Colonic mucosa (tissue), 4 donors: ENCODE measurements at places on chromosomes 6 and 20.

GRCh38 chr6:56430629-56431600 lies 183.5 kb upstream of the COL21A1 start:
- DNase-seq, result no peak
- no peaks in the 10 kb centered on the region for H3K27me3 ChIP-seq
- no peak overlapping the region for H3K4me3 ChIP-seq
- no peaks in the 10 kb centered on the region for H3K36me3 ChIP-seq
- no peaks in the 10 kb centered on the region for H3K4me1 ChIP-seq

DNA sequence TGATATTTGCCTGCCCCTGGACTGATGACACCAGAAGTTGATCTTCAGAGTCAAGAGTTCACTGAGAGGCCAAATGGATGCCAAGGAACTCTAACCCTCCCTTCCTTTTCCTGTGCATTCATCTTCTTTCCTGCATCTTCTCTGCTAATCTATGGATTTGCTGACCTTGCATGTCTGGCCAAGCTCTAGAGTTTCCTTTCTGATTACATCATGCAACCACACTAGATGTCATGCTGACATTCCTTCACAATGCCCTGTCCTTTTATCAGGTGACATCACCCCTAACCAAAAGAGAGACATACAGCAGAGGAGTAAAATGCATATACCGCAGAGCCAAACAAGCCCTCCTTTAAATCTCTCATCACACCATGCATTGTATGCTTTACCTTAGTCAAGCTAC lies 487.6 kb downstream of the TFAP2A start:
- H3K4me1 ChIP-seq, result no peaks in the 10 kb centered on the region
- DNase-seq, result no peak
- H3K4me3 ChIP-seq, result no peak overlapping the region
- H3K27me3 ChIP-seq, result no peaks in the 10 kb centered on the region
- no peaks in the 10 kb centered on the region for H3K36me3 ChIP-seq

DNA sequence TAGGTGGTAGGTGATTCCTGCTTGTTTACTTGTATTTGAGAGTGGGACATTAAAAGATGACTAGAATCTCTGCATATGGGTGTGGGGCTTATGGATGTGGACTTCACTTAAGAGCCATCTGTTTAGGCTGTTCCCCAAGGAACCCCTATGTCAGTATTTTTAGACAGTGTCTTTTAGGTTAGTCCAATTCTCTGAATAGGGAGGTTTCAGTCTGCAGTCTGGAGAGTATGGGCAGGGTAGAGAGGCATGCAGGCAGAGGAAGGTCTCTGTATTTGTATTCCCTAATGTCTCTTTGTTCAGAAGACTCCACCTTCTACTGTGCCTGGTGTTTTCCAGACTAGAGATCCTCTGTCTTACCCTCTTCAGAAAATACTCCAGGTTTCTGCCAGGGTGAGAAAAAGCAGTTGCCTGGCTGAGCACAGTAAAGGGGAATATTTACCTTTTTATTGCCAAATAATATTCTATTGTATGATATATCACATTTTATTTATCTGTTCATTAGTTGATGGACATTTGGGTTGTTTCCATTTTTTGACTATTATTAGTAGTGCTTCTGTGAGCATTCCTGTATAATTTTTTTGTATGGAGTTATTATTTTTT lies 19.1 kb downstream of the SLX4IP start:
- DNase-seq, result no peak
- no peaks in the 10 kb centered on the region for H3K4me1 ChIP-seq
- no peak overlapping the region for H3K27ac ChIP-seq
- H3K4me3 ChIP-seq, result no peak overlapping the region
- no peaks in the 10 kb centered on the region for H3K36me3 ChIP-seq

GRCh38 chr20:2840967-2841531 lies 504 bp downstream of the VPS16 start:
- peaks cover 6% of the 10 kb centered on the region for H3K4me1 ChIP-seq
- peak overlapping the region; percentile 86 for H3K4me3 ChIP-seq
- H3K27ac ChIP-seq, result peak overlapping the region; percentile 76
